ENCODE measurements at places on chromosomes 5 and 9. TPM values are rescaled to one million over a fixed set of nuclear protein-coding genes. Genes with fewer than 3 reads are reported as not detected.

DNA sequence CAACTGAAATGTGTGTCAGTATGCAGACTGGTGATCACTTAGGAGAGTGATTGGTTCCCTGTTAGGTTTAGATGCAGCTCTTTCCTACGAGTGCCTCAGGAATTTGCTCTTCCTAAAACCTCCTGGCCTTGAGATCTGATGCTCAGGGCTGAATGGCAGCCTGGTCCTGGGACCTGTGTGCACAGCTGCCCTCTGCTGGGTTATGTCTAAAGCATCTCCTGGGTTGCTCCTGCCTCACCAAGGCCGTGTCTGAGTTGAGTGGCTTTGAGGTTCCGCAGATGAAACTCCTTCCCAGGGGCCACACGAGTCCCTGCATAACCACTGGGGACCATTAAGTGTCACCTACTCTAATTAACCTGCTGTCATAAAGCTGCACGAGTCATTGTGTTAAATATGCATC, 59.5 kb downstream of the MVB12B start:
- peak; percentile 62 for DNase-seq

DNA sequence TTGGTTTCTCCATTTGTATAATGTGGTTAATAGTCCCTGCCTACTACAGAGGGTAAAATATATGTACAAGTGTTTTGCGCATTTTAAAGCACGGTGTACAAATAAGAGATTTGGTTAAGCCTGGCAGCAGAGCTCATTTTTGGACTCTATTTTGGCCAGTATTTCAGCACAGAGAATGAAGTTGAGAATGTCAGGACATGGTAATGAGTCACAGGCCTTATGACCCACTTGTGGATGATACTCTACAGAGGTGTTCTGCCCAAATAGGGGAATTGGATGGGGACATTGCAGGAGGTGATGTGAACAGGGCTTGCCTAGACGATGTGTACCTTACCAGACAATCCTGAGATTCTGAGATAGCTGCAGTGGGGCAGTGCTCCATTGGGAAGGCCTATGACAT, 50.6 kb downstream of the MELK start:
- no peak for DNase-seq

DNA sequence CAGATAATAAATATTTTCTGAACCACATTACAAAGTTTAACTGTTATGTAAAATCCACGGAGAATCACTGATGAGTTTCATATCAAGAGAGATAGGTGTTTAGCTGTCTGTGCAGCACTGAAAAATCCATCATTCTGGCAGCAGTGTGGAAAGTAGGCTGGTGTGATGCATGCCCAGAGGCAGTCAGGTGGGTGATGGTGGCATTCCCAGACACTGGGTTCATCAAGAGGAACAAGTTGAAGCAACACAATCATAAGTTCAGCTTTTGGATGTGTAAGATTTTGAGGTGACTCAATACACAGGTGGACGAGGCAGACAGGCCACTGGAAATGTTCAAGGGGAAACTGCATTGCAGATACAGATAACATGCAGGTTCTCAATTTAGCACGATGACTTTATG, 11.9 kb downstream of the DNAH5 start:
- no peak for DNase-seq

DNA sequence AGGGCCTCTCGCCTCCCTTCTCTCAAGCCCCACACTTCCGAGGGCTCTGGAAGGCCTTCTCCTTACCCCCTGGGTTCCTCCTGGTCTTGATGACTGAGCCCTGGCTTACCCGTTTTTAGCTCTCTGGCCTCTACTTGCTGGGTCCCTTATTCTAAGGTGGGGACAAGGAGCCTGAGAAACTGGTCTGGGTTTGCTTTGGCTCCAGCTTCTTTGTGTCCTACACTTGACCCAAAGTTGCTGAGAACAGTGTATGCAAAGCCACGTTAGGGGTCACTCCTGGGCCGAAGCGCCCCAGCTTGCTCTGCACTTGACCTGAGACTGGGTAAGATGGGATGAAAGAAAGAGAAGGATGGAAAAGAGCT, 788 bp downstream of the ZNF346 start:
- DNase-seq, result no peak

- no peak for DNase-seq
Measured at GRCh38 chr5:53472720-53473510, 7.5 kb upstream of the FST start.

- no peak for DNase-seq
Measured at GRCh38 chr9:123265833-123266232, 2.6 kb downstream of the STRBP start.

DNA sequence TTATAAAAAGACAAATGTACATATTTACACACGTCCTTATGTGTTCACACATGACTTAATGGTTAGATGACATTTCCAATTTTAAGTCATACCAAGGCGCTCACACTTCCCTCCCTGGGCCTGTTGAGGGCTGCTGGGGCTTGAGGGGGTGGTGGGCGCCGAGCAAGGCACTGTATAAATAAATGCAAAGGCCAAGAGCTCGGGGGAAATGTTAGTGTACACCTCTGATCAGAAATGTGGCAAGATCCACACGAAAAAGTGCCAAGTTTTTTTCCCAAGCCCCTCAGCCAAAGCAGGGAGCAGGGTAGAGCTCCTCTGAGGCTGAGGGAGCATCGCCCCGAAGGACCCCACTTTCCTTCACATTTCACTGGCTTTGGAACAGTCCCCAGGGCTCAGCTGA, 7.5 kb downstream of the IRF1 start:
- DNase-seq, result no peak

GRCh38 chr9:122779181-122779580, 9.6 kb upstream of the OR5C1 start:
- no peak for DNase-seq

GRCh38 chr9:129812385-129812784, 9.4 kb downstream of the TOR1B start:
- no peak for DNase-seq

DNA sequence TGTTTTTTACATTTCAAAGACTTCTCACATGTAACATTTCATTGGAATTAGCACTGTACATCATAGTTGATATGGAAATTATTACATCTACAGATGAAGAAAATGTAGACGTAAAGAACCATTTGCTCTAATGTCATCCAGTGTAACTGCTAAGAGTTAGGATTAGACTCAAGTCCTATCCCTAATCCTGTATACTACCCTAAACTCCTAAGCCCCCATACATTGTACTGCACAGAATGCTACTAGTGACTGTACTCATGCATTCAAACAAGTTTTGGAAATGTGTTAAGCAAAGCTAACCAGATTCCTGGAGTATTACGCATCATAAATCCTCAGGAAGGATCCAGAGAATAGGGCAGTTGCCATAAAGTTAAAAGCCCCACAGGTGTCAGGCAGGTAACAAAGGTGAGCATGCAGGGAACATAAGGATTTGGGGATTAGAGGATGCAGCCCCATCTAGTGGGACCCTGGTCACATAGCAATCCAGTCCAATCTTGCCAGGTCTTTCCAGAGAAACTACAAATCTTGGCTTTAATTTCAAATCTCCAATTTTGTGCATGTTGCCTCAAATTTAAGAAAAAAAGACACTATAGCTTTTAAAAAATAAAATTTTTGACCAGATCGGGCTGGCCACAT, 32.0 kb downstream of the HAVCR1 start:
- no peak for DNase-seq

DNA sequence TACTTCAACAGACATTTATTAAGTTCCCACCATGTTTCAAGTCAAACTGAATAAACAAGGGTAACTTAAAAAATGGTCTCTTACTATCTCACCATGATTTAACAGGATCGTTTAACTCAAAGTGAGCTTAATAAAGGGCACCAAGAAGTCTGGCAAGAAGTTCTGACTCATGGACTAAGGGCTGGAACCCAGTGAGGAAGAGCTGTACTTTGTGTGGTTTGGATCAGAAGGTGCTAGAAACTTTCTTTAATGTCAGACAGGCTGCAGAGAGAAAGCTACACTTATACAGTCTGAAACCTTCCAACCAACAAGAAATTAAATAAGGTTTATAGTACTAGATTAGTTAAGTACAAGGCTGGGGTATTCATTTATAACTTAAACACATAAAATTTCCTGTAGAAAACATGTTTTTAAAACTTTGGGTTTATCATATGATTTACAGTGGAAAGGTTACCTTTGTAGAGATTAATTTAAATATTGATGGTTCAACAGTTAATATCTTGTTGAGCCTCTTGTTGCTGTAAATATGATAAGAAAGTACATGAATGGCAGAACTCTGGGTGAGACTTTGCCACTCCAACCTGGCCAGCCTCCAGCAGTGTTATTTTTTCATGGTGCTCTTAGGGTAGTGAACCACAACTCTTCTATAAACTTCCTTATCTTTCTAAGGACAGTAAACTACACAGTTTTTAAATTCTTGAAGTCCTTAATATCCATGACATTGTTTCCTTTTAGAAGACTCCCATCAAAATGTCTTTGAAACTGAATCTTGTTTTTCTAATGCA, 162.8 kb downstream of the MAN2A1 start:
- DNase-seq, result no peak

GRCh38 chr9:16744394-16744793, 126.1 kb downstream of the BNC2 start:
- DNase-seq, result no peak

GRCh38 chr5:116626272-116626723, 51.7 kb upstream of the SEMA6A start:
- peak; percentile 54 for DNase-seq

GRCh38 chr5:74185599-74185998, 454.9 kb downstream of the ENC1 start:
- DNase-seq, result no peak

GRCh38 chr9:86594724-86595123, 240.5 kb upstream of the TUT7 start:
- no peak for DNase-seq

DNA sequence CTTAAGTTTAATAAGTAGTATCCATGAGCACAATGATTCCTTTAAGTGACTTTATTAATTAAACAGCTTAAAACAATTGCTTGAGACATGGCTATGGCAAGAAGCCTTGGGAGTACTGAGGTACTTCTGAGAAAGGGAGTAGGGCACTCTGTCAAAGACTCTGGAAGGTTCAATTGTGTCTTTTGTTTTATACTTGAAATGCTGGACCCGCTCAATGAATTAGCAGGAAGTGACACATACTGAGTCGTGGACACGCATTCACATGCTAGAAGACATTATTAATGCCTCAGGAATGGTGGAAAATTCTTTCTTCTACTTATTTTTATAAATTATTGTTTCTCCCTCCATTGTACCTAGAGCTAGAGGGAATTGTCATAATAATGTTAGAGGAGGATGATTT, 347.3 kb upstream of the ZNF608 start:
- no peak for DNase-seq

DNA sequence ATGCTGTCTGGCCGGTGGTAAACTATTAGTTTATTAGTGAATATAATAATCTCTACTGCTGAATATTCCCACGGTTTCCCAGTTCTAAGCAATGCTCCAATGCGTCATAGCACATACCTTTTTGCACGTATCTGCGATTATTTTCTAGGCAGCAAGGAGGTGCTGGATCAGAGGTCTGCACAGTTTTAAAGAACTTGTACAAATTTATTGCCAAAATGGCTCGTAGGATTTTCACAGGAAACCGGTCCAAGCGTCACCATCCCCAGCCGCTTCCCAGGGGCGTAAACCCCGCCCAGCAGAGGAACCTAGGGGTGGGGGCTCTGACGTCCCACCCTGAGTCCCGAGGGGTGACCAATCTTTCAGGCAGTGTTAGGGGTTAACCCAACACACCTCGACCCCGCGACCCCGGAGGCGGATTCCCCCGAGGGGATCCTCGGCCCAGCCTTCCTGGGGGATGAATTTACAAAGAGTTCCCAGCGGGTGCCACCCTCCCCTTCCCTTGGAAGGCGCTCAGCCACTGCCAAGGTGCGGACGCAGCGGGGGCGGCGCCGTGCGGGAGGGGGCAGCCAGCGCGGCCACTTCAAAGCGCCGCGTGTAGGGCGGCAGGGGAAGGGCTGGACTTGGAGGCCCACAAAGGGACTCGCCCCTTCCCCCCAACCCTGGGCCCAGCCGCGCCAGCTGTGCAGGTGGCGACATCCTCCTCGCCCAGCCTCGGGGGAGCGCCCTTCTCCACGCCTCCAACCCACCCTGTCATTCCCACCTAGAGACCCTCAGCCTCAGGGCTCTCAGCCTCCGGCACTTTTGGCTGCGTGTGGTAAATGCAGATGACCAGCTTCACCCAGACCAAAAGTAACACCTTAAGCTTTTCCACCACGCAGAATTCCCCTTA, 43.5 kb upstream of the TCF7 start:
- DNase-seq, result no peak

DNA sequence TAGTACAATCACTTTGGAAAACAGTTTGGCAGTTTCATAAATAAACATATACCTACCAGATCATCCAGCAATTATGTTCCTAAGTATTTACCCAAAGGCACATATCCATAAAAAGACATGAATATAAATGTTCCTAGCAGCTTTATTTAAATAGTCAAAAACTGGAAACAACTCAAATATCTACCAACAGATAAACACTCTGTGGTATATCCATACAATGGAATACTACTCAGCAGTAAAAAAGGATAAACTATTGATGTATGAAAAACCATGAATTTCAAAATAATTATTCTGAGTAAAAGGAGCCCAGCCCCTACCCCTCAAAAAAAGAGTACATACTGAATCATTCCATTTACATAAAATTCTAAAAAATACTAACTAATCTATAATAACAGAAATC, 232.7 kb upstream of the SLC30A5 start:
- DNase-seq, result no peak

- no peak for DNase-seq
Measured at GRCh38 chr9:13939701-13940490, 374.0 kb downstream of the NFIB start.

DNA sequence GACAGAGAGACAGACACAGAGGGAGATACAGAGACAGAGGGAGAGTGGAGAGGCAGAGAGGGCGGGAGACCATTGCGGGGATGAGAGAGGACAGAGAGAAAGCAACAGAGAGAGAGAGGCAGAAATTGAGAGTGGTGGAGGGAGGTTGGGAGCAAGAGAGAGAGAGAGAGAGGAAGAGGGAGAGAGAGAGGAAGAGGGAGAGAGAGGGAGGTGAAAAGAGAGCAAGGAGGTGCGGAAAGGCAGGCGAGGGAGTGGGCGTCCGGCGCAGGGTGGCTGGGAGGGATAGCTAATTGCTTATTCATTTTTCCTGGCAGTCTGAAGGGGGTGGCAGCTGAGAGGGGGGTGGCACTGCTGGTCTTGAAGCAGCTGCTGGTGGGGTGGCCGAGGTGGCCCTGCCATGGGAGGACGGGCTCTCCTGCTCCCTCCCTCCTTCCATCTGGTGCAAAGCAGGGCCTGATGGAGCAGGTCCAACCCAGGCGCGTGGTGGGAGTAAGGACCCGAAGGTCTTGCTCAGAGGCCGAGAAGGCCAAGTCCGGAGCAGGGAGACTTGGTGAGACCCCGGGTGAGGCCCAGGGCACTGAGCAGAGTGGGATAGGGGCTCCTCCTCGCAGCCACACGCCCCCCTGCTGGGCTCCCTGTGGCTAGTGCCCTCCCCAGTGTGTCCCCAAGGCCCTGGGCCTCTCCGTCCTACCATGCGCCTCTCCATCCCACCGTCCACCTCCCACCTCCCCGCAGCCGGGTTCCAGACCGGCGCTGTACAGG, 25.3 kb upstream of the RNU6ATAC start:
- peak; percentile 68 for DNase-seq

Gene COX7C
- 462 TPM for total RNA-seq

Gene SPATA31D4
- not detected for total RNA-seq

Gene DMGDH
- total RNA-seq, result 5.2 TPM

Gene IGFBPL1
- 1.1 TPM for total RNA-seq

Gene PCDHGA5
- 8.0 TPM for total RNA-seq

Gene OBP2B
- total RNA-seq, result not detected

Gene FRRS1L
- total RNA-seq, result 126 TPM

Gene ITK
- 0.78 TPM for total RNA-seq

Gene ANP32B
- 93.1 TPM for total RNA-seq

Gene FOXD4L5
- 2.0 TPM for total RNA-seq

Gene MCTP1
- 126 TPM for total RNA-seq

Gene NDST1
- 69.4 TPM for total RNA-seq

Gene ANKRD34B
- 0.17 TPM for total RNA-seq

Gene PCDHGC5
- 25.6 TPM for total RNA-seq

Gene ZDHHC21
- total RNA-seq, result 35.9 TPM
